ENCODE measurements at places on chromosomes 2 and 18.

GRCh38 chr2:65550246-65550645, 117.8 kb upstream of the SPRED2 start:
- DNase-seq: no peak

- no peak for DNase-seq
Measured at GRCh38 chr2:180474716-180475115, 467.6 kb upstream of the CWC22 start.

- no peak for DNase-seq
Measured at GRCh38 chr2:180990794-180991193, 10.4 kb downstream of the UBE2E3 start.

- DNase-seq: no peak
Measured at GRCh38 chr2:241081643-241082340, 20.3 kb downstream of the MTERF4 start.

- DNase-seq: no peak
Measured at GRCh38 chr2:26986576-26986975, 16.1 kb downstream of the MAPRE3 start.

DNA sequence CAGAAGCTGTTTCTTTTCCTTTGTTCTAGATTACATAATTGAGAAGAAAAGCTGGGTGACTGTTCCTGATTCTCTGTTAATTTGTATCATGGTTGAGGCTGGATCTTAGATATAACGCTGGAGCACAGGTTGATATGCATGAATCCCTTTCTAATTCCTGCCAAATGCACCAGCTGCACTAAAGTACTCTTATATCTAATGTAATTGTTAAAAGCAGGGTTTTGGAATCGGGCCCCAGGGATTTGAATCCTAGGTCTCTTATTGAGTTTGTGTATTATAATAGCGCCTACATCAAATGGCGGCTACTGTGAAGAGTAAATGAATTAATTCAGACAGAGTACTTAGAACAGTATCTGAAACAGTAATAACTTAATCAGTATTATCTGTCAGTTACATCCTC, 80.4 kb downstream of the MC4R start:
- DNase-seq: no peak

DNA sequence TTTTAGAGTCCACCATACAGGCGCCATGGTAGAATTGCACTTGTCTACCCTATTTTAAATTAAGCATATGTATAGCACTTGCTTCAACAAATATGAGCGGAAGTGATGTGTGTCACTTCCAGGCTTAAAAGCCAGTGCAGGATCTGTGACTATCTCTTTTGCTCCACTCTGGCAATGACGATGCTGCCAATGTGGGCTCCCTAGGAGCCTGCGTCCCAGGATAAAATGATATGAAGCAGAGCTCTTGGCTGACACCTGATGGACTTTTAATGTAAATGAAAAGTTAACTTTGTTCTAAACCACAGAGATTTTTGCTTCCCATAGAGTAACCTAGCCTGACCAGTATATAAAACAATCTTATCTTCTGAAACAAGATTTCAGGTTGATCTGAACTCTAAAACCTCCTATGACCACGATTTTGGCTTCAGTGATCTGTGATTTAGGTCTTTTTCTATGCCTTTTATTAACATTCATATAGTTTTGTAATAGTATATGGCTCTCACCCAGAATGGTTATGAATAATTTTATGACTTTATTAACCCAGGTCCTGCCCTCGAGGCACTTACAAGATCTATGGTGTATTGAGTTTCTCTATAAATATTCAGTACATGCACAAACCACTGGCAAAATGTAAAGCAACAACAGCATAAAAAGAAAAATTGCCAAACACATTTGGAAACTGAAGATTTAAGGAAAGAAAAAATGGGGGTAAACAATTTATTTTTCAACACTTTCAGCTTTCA, 422.5 kb upstream of the PIK3C3 start:
- DNase-seq: no peak

DNA sequence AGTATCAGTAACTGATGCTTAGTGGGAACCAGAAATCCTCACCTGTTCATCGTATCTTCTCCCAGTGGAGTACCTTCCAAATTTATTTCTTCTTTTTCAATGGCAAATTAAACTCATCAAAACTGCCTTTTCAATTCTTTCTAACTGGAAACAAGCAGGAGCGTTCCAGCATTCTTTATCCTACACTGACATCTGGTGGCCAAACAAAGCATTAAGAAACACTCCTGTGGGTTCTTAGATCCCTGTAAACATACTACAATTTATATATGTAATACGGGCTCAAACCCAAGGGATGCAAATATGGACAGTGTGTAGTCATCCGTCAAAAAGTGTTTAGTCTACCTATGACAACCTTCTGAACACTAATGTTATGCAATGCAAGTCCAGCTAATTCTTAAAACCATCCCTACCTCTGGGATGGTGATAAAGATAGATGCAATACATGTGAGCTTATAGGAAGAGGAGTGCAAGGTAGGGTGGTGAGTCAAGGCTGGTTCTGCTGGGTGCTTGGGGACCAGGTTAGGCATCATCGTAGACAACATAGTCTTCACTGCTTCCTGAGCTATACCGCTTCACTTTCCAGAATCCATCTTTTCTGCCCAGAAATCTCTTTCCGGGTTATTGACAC, 375.0 kb downstream of the CTNNA2 start:
- peak; percentile 43 for DNase-seq

DNA sequence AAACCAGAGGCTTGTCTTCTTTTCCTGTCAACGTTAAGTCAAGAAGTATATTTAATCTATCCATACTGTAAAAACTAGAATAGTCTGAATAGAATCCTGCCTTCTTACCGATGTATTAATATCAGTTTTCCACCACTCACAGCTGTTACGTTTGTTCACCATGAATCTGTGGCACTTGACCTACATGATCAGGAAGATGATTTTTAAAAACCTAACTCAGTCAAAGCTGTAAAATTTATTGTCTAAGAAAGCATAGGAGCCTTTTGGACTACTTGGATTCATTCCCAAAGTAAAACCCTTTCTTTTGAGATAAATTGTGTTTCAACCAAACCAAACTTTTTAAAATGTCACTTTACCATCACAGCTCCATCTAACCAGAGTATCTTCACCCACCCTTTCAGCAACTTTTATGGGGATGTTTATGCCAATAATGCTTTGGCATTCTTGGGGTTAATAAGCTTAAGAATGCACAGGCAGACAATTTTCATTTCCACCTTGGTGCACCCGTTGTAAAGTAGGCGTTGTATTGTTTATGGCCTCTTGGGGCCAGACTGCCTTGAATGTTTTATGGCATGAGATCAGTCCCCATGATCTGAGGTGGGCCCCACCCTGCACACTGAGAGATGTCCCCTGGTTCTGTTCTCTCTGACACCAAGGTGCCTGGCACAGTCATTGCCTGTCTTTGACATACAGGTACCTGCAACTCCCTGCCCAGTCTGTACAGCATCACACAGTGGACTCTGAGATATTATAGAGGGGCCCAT, 176.2 kb upstream of the EPAS1 start:
- no peak for DNase-seq

DNA sequence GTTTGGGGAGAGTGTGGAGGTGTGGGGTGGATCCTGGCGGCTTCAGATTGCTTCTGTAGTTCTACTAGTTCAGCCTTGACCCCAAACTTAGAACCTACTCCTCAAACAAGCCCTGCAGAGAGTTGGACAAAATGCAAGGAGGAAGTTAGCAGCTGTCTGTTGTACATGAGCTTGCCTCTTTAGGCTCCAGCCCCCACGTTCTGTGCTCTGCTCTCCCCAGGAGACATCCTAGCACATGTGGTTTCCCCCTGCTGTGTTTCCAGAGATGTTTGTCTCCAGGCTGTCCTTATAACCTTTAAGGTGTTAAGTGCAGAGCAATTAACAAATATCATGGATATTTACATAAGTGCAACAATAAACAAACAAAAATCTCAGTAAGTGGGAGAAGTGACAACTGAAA, 111.1 kb downstream of the ACOXL start:
- no peak for DNase-seq

Measured in head of caudate nucleus (tissue), 42 donors.